Thyroid gland (tissue), 4 donors: ENCODE measurements at places on chromosomes 16 and 17.
A peak's percentile ranks its signal among the peaks of the same experiment; 100 is the strongest.

GRCh38 chr17:51439395-51440229, 179.3 kb downstream of the UTP18 start:
- peak; percentile 21 for DNase-seq
- no peak overlapping the region for H3K27ac ChIP-seq

GRCh38 chr16:87823181-87823929, 46.0 kb downstream of the SLC7A5 start:
- H3K36me3 ChIP-seq = no peaks in the 10 kb centered on the region
- DNase-seq = no peak
- H3K27ac ChIP-seq = no peak overlapping the region
- H3K4me3 ChIP-seq = no peak overlapping the region

GRCh38 chr17:31289790-31290189, 7.2 kb downstream of the OMG start:
- no peaks in the 10 kb centered on the region for H3K4me1 ChIP-seq
- H3K27me3 ChIP-seq = no peaks in the 10 kb centered on the region
- H3K4me3 ChIP-seq = no peak overlapping the region

GRCh38 chr17:60640503-60640902, 37.1 kb upstream of the BCAS3 start:
- no peak overlapping the region for H3K4me3 ChIP-seq
- no peak overlapping the region for H3K27ac ChIP-seq
- no peaks in the 10 kb centered on the region for H3K27me3 ChIP-seq
- DNase-seq = no peak
- peaks cover 8% of the 10 kb centered on the region for H3K36me3 ChIP-seq
